Activated CD8-positive, alpha-beta memory T cell treated with anti-CD3 and anti-CD28 coated beads, Interleukin-2, amount 10 ng/mL, durations not matched to agents 7 days and 5 days (primary cell): ENCODE measurements at places on chromosomes 1 and 21. TPM values are rescaled to one million over a fixed set of nuclear protein-coding genes. Genes with fewer than 3 reads are reported as not detected.

The GJA4 gene
- not detected for total RNA-seq

The GNG4 gene
- total RNA-seq = 0.53 TPM

The PDC gene
- not detected for total RNA-seq

The S100A14 gene
- total RNA-seq = not detected

The MTARC1 gene
- not detected for total RNA-seq

The S100A6 gene
- total RNA-seq = 543 TPM

The PRKACB gene
- total RNA-seq = 68.8 TPM

The FCAMR gene
- not detected for total RNA-seq
